ENCODE measurements at places on chromosomes 1 and 21.

DNA sequence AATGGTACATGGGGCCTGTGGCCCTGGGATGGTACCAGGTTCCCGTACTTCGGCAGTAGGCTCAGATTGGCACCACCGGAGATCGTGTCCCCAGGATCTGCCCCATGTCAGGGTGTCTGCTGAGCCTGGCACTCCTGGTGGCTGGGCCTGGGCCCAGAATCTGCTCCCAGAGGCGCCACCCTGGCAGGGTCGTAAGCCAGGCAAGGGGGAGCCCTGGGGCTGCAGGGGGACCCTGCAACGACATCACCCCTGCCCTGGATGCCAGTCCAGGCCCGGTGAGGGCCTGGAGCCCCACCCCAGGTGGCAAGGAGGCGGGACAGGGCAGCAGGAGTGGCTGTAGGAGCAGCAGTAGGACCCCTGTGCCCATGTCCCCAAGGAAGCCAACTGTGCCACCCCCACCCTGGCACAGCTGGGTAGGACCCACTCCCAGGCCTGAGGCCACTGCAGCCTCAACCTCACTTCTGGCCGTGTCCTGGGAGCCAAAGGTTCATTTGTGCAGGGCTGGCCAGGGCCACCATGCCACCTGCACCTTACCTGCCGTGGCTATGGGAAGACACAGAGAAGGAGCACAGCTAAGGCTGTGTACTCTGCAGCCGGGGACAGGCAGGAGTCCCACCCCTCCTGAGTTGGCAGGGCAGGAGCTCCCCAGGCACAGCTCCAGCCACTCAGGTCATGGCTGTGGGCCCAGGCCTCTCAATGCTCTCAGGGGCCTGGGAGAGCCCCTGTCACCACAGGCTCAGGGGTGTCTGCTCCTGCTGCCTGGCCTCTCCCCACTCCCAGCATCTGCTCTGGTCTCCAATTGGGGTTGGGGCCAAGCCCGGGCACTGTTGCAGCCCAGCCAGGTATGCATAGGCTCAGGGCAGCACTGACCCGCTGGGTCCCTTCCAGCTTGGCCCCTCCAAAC lies 141.7 kb downstream of the EIF4G3 start:
- DNase-seq: no peak

DNA sequence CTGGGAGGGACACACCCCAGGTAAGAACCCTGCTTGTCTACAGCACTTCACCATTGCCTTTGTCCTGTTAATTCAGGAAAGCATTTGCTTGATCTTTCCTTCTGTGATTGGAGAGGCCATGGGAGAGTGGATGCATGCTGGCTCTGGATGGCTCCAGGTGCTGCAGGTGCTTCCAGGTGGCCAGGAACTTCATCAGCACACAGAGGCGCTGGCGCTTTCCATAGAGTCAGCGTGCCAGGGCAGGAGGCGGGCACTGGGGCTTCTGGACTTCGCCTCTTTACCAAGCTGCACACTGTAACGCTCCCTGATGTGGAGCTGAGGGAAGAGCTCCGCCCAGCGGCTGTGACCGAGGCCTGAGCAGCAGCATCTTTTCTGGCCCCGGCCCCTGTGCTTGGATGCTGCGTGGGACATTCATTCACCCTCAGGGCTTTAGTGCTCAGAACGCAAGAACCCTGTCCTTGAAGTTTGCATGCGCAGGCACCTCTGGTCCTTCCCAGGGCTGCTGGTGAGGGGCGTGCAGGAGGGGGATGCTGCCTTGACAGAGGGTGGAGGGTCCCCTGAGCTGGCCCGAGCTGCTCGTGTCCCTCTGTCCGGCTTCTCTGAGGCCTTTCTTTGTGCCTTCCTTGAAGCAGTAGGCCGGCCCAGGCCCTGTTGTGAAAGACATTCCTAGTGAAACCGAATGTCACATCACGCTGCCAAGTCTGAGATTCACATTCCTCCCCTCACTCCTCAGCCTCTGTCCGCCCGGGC lies 1.6 kb upstream of the MX2 start:
- DNase-seq: no peak

- no peak for DNase-seq
These were observed 1.1 kb downstream of the TRIM58 start for GRCh38 chr1:247857985-247858619.

- DNase-seq: no peak
These were observed 165.8 kb upstream of the EDN2 start for GRCh38 chr1:41650028-41650880.
